ENCODE measurements at places on chromosomes 6 and 20.

DNA sequence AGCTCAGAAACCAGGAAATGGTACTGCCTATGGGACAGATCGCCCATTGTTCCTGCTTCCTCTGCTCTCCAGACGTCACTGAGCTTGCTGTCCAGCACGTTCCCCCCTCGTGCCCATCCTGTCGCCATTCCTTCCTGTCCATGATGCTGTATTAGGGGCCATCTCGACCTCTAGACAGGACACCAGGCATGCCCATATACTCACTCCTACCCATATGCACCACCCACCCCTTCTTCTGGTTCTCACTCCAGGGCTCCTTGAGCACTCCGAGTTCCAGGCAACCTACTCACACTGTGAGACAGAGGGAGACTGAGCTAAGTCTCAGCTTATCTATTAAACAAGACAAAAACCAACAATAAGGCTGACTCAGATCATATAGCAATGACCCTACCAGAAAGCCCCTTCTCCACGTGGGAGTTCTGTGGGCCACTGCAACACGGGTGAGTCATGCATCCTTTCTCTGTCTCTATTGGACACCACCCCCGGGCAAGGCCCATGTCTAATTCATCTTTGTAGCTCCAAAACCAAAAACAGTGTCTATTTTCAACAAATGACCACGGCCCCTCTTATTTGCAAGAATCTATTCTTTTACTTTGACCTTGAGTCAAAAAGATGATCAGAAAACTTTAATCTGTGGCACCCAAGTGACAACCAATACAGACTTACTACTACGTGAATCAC lies 65.7 kb downstream of the PSMG4 start:
- DNase-seq: no peak

DNA sequence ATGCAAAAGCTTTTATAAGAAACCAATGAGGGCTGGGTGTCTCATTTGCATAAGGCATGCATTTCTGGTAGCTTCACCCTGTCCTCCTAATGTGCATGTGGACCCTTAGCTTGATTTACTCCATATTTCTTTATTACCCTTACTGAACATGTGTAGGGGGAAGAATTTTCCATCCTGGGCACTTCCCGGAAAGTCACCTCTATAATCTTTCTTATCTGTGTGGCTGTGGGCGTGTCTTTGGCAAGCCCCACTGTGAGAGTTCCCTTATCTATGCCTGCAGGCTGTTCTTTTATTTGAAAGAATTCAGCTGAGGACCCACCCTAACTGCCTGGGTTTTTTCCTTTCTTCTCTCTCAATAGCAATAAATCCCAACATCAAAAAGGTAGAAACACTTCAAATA lies 627.8 kb downstream of the DOK5 start:
- DNase-seq: no peak

GRCh38 chr6:165988302-165988756 lies 179.3 kb downstream of the TBXT start:
- DNase-seq: no peak

DNA sequence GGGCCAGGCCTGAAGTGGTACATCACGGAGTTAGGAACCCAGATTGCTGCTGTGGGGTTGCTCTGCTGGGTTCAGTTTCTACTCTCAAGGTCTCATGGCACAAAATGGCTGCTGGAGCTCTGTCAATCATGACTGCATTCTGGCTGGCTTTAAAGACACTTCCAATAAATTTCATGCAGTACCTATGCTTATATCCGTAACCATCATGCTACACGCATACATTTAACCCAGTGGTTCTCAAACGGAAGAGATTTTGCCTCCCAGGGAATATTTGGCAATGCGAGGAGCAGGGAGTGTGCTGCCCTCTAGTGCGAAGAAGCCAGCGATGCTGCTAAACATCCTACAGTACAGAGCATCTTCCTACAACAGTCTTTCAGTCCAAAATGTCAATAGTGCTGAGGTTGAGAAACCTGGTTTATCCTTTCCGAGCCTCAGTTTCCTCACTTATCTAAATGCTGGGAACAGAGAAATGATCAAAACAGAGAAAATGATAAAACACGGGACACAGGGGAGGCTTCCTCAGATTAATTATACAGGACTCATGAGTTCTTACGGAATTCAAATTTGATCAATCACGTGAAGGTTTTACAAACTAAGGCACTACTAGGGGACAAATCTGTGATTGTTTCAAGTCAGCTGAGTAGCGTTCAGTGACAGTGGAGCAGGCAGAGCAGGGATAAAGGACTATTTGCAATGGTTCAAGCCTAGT lies 9.6 kb upstream of the SLC2A10 start:
- no peak for DNase-seq
